ENCODE measurements at places on chromosomes 2 and 18.
A peak's percentile ranks its signal among the peaks of the same experiment; 100 is the strongest.

- no peaks in the 10 kb centered on the region for H3K27me3 ChIP-seq
- no peak for DNase-seq
- no peaks in the 10 kb centered on the region for H3K4me1 ChIP-seq
- H3K27ac ChIP-seq = no peak overlapping the region
Observed at GRCh38 chr2:227783404-227784138, 30.1 kb upstream of the CCL20 start.

- H3K4me1 ChIP-seq = no peaks in the 10 kb centered on the region
- H3K27ac ChIP-seq = no peak overlapping the region
- no peak overlapping the region for H3K4me3 ChIP-seq
- no peaks in the 10 kb centered on the region for H3K36me3 ChIP-seq
Observed at GRCh38 chr2:124649001-124649400, 623.9 kb downstream of the CNTNAP5 start.

DNA sequence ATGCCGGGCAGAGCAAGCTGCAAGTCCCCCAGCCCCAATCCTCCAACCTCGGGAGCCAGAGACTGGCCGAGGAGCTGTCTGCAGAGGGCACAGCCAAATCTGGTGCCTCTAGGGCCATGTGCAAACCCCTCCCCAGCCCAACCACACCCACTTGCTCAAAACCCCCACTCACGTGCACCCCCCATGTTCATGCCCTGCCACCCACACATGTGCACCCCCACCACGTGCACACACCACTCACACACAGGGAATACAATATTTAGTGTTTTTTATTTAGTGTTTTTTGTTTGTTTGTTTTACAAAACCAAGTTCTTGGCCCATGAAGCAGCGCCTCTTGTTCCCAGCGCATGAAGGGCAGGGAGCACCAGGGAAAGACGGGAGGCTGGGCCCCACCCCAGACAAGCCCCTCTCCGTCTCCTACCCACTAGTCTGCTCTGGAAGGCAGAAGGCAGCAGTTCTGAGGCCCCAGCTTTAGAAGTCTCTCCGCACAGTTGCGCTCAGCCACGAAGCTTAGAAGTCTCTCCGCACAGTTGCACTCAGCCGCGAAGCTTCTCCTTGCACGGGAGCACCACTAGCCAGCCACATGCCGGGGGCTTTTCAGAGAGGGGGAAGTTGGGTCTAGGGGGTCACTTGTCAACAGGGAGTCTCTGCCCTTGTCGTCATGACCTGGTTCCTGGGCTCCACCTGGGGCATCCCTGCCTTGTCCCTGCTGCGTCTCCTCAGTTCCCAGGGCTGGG, 276.1 kb upstream of the HDAC4 start:
- DNase-seq = no peak
- H3K27ac ChIP-seq = no peak overlapping the region
- H3K4me3 ChIP-seq = no peak overlapping the region
- H3K36me3 ChIP-seq = no peaks in the 10 kb centered on the region
- H3K4me1 ChIP-seq = no peaks in the 10 kb centered on the region
- no peaks in the 10 kb centered on the region for H3K27me3 ChIP-seq

GRCh38 chr18:2135309-2135708, 436.0 kb downstream of the METTL4 start:
- H3K27ac ChIP-seq = no peak overlapping the region
- H3K4me3 ChIP-seq = no peak overlapping the region
- no peak for DNase-seq
- no peaks in the 10 kb centered on the region for H3K36me3 ChIP-seq

DNA sequence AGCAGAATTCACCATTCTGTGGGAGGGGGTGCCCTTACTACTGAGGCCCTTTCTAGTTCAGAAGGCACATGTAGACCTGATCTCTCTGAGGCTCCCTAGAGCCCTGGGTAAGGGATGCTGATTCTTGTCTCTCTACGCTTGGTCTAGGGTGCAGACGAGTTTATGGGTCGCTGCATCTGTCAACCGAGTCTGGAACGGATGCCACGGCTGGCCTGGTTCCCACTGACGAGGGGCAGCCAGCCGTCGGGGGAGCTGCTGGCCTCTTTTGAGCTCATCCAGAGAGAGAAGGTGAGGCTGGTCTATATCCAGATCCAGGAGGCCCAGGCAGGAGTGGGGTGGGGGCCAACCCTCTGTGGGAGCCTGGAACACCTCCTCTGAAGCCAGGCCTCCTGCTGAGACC, 147.2 kb downstream of the DYSF start:
- no peaks in the 10 kb centered on the region for H3K36me3 ChIP-seq
- H3K4me1 ChIP-seq = peaks cover 25% of the 10 kb centered on the region
- H3K27ac ChIP-seq = no peak overlapping the region
- peaks cover 5% of the 10 kb centered on the region for H3K27me3 ChIP-seq
- DNase-seq = no peak

DNA sequence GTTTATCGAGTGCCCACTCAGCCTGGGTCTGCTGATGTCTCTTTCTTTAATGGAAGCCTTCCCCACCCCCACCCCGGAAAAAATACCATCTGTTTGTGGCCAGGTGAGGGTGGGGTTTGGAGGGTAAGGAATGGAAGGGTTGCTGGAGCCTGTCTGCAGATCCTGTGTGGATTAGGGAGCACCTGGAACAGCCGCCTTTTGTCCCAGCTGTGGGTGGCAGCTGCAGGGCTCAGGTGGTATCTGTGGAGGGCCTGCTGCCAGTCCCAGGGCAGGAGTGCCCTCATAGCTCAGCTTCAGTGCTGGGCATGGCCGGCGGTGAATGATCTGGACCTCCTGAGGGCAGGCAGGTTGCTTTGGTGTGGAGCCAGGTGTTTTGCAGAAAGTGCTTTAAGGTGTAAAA, 45.3 kb downstream of the IMPA2 start:
- DNase-seq = no peak
- H3K27ac ChIP-seq = no peak overlapping the region
- peaks cover 24% of the 10 kb centered on the region for H3K36me3 ChIP-seq
- H3K4me1 ChIP-seq = no peaks in the 10 kb centered on the region
- H3K27me3 ChIP-seq = no peaks in the 10 kb centered on the region

DNA sequence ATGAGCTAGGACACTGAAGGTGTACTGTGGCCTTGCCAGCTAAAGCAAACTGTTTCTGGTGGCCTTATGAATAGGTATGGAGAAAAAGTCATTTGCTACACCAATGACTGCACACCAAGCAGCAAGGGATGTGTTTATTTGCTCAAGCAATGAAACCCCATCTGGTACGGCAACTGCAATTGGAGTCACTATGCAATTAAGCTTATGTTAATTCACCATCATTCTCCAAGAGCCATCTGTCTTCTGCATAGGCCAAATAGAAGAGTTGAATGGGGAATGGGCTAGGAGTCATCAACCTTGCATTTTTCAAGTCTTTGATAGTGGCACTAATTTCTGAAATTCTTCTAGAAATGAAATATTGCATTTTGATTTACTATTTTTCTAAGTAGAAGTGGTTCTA, 372.0 kb downstream of the KCNJ3 start:
- H3K4me1 ChIP-seq = no peaks in the 10 kb centered on the region
- no peak for DNase-seq
- H3K4me3 ChIP-seq = no peak overlapping the region
- no peak overlapping the region for H3K27ac ChIP-seq
- H3K36me3 ChIP-seq = no peaks in the 10 kb centered on the region

- no peak overlapping the region for H3K4me3 ChIP-seq
- H3K27me3 ChIP-seq = no peaks in the 10 kb centered on the region
- no peak for DNase-seq
- H3K27ac ChIP-seq = no peak overlapping the region
- peaks cover 4% of the 10 kb centered on the region for H3K4me1 ChIP-seq
Observed at GRCh38 chr2:9297156-9297555, 90.5 kb downstream of the ASAP2 start.

DNA sequence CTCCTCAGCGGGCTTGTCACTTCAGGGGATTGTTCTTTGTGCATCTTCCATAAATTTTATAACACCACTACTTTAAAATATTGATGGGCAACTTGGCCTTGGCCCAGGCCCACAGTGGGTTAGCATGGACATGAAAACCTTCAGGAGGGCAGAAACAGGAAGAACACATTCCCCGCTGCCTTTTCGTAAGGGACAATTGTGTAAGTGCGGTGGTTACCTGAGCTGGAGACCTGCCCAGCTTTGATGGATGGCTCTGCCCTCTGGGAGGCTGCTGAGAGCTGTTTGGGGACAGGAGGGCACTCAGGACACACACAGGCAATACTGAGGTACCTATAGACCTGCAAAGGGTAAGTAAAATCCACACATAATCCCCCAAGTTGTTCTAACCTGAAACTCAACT, 46.8 kb downstream of the FECH start:
- DNase-seq = no peak
- H3K4me3 ChIP-seq = no peak overlapping the region
- H3K27me3 ChIP-seq = peaks cover 56% of the 10 kb centered on the region
- no peak overlapping the region for H3K27ac ChIP-seq

DNA sequence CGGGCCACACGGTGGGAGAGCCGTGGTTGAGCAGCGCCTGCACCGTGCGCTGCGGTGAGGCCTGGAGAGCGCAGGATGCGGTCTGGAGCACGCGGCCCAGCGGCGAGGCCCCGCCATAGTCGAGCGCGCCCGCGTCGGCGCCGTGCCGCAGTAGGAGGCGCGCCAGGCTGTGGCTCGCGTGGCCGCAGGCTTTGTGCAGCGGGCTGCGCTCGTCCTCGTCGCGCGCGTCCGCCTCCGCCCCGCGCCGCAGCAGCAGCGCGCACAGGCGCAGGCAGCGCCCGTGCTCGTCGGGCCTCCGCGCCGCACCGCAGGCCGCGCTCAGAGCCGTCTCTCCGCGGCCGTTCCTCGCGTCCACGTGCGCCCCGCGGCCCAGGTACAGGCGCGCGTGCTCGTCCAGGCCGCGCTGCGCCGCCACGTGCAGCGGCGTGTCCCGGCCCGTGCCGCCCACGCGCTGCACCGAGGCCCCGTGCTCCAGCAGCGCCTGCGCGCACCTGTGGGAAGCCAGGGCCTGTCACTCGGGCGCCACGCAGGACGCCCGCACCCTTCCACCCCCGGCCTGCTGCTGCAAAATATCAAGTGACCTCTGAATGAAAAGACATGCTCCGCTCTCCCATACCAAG, 46.3 kb upstream of the GBX2 start:
- H3K4me1 ChIP-seq = no peaks in the 10 kb centered on the region
- no peak overlapping the region for H3K27ac ChIP-seq
- no peaks in the 10 kb centered on the region for H3K27me3 ChIP-seq
- no peaks in the 10 kb centered on the region for H3K36me3 ChIP-seq
- no peak for DNase-seq

DNA sequence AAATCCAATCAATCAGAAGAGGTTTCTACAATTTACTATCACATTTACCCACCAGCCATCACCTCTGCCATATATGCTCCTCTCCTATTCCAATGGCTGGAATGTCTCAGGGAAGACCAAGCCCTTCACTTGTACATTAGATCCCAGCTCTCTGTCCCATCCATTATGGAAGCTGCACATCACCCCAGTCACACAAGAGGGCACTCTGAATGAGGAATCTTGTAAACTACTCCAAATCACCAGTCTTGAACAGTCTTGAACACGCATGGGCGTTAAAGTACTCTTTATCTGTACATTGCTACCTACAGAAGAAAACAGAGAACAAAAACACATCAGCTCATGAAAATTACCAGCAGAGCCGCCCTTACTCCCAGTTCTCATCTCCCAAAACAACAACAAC, 38.7 kb downstream of the ZC3H8 start:
- DNase-seq = no peak
- H3K36me3 ChIP-seq = peaks cover 9% of the 10 kb centered on the region
- no peaks in the 10 kb centered on the region for H3K4me1 ChIP-seq
- no peak overlapping the region for H3K4me3 ChIP-seq

DNA sequence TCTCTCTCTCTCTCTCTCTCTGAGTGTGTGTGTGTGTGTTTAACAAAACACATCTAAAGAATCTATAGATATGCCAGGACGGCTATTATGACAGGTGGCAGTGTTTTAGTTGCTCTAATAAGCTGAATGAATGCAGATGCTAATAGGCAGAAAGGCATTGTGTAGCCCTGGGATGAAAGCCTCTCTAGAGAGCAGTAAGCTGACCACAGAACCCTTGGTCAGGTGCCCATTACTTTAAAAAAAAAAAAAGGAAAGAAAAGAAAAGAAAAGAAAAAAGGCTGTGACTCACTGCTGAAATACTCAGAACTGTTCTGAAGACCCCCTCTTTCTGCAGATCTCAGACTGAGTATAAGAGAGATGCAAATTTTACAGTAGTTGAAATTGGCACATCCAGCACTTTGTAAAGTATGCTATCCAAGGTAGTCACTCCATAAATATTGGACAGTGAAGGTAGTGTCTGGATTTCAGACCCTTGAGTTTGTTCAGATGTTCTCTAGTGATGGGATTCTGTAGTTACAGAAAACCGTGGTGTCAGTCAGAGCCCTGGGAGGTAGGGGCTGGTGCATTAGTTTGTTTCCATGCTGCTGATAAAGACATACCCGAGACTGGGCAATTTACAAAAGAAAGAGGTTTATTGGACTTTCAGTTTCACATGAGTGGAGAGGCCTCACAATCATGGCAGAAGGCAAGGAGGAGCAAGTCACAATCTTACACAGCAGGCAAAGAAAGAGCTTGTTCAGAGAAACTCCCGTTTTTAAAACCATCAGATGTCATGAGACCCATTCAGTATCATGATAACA, 30.9 kb downstream of the OSBPL6 start:
- H3K27me3 ChIP-seq = no peaks in the 10 kb centered on the region
- H3K4me3 ChIP-seq = no peak overlapping the region
- peaks cover 22% of the 10 kb centered on the region for H3K4me1 ChIP-seq
- no peaks in the 10 kb centered on the region for H3K36me3 ChIP-seq
- no peak overlapping the region for H3K27ac ChIP-seq
- no peak for DNase-seq

- H3K27ac ChIP-seq = no peak overlapping the region
- DNase-seq = peak; percentile 74
- H3K36me3 ChIP-seq = no peaks in the 10 kb centered on the region
- peaks cover 2% of the 10 kb centered on the region for H3K4me1 ChIP-seq
- H3K27me3 ChIP-seq = no peaks in the 10 kb centered on the region
- no peak overlapping the region for H3K4me3 ChIP-seq
Observed at GRCh38 chr2:215269397-215270117, 42.3 kb upstream of the ATIC start.

GRCh38 chr18:37383846-37384595, 181.6 kb downstream of the CELF4 start:
- H3K4me3 ChIP-seq = no peak overlapping the region
- H3K27me3 ChIP-seq = no peaks in the 10 kb centered on the region
- no peaks in the 10 kb centered on the region for H3K36me3 ChIP-seq
- DNase-seq = no peak
- no peak overlapping the region for H3K27ac ChIP-seq

- no peaks in the 10 kb centered on the region for H3K36me3 ChIP-seq
- H3K27me3 ChIP-seq = no peaks in the 10 kb centered on the region
- no peak for DNase-seq
- H3K4me1 ChIP-seq = peaks cover 5% of the 10 kb centered on the region
- no peak overlapping the region for H3K4me3 ChIP-seq
Observed at GRCh38 chr2:99662761-99663341, 173.0 kb upstream of the REV1 start.

GRCh38 chr2:100783987-100784386, 36.0 kb upstream of the NPAS2 start:
- no peaks in the 10 kb centered on the region for H3K27me3 ChIP-seq
- H3K4me1 ChIP-seq = peaks cover 10% of the 10 kb centered on the region
- no peaks in the 10 kb centered on the region for H3K36me3 ChIP-seq
- no peak for DNase-seq
